ENCODE measurements at places on chromosomes 2 and 18.
A peak's percentile ranks its signal among the peaks of the same experiment; 100 is the strongest.

DNA sequence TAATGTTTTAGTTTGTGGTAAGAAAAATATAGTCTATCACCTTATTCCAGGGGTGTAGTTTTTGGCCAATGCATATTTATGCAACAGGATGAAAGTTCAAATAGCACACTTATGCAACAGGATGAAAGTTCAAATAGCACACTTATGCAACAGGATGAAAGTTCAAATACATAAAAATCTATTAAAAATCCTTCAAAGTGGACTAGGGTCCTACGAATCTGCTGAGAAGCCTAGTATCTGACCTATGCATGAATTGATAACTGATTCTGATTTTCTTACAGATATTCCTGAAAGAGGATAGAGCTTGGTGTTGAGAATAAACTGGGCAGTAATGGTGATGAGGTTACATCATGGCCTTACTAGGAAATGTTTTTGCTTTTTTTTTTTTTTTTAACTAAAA is 2.8 kb downstream of the PECR start:
- no peak for DNase-seq

DNA sequence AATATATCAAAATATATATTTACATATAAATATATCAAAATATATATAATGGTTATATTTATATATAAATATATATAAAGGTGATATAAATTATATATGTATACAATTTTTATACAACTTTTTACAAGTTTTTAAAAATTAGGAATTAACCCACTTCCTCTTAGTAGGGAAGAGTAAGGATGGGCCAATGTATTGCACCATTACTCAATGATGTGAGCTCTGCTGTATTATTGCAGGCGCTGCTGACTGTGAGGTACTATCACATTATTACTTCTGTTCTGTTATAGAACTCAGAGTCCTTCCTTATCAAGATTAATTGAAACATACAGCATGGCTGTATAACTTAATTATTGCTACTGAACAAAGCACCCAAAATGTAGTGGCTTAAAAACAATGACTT is 46.0 kb downstream of the CCDC195 start:
- no peak for DNase-seq

DNA sequence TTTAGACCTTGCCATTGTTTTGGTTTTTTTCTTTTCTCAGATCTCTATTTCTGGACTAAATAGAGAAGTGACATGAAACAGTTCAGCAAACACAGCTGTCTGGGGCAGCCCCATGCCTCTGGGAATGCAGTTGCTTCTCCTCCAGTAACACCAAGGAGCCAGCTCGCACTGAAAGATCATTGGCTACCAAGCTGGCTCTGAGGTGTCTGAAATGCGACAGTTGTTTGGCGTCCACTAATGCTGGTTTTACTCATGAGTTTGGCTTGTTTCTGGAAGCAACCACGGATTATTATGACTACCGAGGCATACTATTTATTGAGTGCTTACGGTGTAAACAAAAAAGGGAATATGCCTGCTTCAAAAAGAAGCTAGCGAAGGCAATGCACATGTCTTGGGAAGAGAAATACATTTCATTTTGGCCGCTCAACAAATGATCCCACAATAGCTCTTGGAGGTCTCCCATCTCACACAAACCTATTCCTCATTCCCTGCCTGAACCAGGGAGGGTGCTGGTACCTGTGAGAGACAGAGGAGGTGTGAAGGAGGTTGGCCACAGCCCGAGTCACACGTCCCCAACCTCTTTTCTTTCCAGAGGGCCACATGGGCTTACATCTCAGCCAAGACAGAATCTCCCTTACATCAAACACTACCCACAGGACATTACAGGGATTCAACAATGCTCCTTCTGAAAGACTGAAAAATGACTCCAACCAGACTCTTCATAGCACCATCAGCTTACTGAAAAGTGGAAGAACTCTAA is 37.5 kb upstream of the NEB start:
- no peak for DNase-seq

- DNase-seq, result no peak
Measured at GRCh38 chr2:54076586-54076985, 38.8 kb upstream of the ACYP2 start.

DNA sequence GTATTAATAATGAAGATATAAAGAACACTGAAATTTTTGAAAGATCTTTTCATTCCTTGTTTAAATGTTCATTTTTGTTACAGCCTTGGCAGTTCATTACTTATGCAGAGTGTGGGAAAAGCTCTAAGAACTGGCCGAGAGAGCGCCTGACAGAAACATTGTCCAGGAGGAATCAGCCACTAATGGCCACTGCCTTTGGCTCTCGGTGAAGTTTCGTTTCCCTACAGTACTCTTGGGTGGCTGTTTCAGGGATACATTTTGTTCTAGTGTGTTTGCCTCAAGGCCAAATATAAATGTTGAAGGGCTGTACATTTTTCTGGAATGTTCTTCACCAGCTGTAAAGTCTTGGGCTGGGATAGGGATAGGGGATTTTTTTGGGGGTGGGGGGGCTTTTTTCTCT is 10.7 kb downstream of the SPTBN1 start:
- no peak for DNase-seq

- DNase-seq, result no peak
Measured at GRCh38 chr18:11982981-11983380, 1.7 kb downstream of the IMPA2 start.

GRCh38 chr2:134310107-134311079 is 56.5 kb downstream of the MGAT5 start:
- no peak for DNase-seq

GRCh38 chr2:241279828-241280227 is 35.6 kb downstream of the HDLBP start:
- DNase-seq, result no peak

GRCh38 chr2:199136681-199137080 is 321.1 kb downstream of the SATB2 start:
- DNase-seq, result no peak

DNA sequence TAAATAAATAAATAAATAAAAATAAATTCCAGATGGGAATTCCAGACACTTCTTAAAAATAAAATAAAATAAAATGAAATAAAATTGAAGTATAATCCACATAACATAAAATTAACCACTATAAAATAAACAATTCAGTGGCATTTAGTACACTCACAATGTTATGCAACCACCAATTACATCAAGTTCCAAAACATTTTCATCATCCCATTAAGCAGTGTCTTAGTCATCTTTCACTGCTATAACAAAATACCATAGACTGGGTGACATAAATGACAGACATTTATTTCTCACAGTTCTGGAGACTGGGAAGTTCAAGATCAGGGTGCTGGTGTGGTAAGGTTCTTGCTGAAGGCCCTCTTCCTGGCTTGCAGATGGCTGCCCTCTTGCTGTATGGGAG is 22.6 kb upstream of the PROKR1 start:
- DNase-seq, result no peak

GRCh38 chr2:232523682-232524597 is 2.0 kb upstream of the CHRND start:
- peak; percentile 89 for DNase-seq

DNA sequence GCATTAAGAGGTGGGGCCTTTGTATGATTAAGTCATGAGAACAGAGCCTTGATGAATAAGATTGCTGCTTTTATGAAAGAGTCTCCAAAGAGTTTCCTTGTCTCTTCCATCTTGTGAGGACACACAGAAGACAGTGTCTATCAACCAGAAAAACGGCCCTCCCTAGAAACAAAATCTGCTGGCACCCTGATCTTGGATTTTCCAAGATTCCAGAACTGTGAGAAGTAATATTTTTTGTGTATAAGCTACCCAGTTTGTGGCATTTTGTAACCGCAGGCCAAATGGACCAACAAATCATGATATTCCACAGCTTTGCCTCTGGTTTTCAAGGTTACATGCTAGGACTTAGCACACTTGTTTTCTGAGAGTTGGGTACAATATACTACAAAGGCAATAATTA is 687.8 kb downstream of the TDRD15 start:
- DNase-seq, result no peak

GRCh38 chr2:239533569-239534316 is 132.9 kb upstream of the HDAC4 start:
- DNase-seq, result no peak

DNA sequence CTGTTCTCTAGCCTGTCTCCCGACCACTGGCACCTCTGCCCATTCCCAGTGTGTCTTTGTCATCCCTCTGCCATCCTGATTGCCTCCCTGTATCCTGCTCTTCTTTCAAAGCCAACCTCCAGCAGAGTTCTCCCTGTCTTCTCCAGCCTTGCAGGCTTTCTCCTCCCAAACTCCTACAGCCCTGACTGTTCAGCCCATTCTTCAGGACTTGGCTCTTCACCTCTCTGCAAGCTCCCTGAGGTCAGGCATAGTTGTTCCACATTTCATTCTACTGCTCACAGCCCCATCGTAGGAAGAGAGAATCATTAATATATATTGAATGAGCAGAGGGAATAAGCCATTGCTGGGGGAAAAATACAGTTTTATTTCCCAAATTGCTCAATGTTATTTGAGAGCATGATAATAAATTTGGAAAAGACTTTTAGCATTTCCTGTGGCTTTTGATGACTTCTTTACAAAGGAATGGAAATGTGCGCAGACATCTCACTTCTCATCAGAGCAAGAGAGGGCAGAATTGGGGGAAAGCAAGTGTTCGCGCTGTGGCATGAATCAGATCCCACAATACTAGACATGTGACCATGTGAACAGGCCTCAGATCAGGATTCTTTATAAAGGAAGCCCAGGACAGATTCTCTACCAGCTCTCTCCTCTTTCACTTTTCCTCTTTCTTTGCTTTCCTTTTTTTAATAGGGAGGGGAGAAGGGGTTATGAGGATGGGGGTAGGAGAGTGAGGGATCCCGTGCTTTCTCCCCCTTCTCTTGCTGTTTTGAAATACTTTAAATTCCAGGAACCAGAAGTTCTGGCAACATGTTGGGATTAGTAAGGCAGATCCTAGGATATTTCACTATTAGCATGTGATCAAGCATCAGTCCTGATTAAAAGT is 37.4 kb downstream of the EPAS1 start:
- no peak for DNase-seq

GRCh38 chr2:118762290-118762689 is 85.2 kb downstream of the EN1 start:
- DNase-seq, result no peak

DNA sequence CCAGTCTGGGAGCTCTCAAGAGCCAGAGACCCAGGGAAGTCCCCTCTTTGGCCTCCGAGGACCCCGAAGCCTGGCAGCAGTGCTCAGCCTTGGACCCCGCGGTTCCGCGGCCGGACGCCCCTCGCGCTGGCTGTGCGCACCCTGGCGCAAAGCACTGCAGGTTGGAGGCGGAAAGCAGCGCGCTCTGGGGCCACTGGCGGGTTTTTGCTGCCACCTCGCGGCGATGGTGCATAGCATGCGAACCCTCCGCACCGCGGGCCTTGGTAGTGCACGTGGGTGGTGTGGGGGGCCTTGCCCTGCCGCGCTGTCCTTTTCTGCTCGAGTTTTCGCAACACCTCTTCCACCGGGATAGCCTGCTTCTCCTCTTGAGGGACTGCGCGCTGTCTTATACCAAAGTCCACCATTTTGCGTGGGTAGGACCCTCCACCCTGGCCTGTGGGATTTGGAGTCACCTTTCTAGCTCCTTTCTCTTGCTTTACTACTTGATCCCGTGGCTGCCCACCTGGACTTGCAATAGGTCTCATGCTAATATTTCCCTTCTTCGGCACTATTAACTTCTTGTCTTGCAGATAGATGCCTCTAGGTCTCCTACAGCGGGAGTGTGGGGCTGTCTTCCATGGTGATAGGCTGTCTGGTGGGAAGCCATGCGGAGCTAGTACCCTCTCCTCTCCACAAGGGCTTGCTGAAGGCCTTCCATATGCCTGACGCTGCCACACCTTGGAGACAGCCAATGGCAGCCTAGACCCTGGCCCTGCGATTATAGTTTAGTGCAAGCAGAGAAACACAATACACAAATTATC is 14.3 kb downstream of the SIX3 start:
- DNase-seq, result peak; percentile 92

- DNase-seq, result no peak
Measured at GRCh38 chr2:230144355-230144754, 75.4 kb downstream of the SP110 start.

DNA sequence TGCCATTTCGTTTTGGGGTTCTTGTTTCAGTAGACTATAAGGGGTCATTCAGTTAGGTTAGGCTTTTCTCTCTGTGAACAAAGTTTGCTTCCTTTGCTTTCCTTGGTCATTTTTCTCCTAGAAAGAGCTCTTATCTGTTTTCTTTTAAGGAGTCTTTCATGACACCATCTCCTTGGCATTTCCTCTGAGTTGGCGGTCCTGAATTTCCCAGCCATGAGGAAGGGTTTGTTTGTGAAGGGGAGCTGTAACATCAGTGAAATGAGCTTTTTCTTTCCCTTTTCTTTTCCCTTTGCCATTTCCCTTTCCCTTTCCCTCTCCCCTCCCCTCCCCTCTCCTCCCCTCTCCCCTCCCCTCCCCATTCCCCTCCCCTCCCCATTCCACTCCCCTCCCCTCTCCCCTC is 61.7 kb downstream of the MAP4K4 start:
- no peak for DNase-seq

DNA sequence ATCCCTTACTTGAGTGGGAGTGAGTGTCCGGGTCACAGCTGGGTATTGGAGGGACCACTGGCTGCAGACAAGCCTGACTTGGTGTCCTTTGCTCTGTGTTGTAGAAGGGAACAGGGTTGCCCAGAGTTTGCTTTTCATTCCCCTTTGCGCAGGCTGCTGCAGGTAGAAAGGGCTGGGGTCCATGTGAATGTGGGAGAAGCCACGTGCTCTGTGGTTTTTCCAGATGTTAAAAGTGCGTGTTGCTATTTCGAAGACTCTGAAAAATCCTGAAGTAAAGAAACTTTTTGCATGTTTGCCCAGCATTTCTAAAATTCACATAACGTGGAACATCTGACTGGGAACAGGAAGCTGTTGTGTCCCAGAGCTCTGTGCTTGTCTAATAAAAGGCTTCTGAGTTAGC is 28.8 kb downstream of the GLI2 start:
- no peak for DNase-seq

GRCh38 chr18:21600526-21601410 is at the start of gene ESCO1:
Gene ESCO1 (minus strand): TSS chr18:21600704. CDS start chr18:21574843, 25,861 bp downstream.
- peak; percentile 97 for DNase-seq

DNA sequence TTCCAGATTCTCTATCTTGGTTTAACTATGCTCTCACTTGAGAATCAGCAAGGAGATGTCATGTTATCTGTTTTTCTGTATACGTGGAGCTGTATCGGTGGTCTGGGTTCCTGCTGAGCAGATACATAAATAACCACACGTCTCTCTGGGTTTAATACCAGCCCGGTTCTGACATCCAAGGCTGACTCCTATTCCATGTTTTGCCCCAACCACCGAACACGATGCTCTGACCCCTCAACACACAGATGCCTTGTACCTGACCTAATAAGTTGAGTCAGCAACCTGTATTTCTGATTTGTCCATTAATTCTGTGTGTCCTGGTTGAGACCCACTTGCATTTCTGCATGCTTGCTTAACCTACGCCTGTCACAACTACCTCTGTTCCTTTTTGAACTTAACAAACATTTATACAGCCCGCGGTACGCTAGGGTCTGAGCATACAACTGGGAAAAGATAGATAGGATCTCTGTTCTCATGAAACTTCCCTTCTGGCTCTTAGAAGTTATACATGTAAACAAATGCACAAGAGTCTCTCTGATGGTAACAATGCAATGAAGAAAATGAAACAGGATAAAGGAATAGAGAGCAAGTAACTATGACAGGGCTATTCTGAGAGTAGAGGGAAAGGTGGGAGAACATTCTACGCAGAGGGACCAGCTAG is 480.4 kb downstream of the PARD3B start:
- no peak for DNase-seq

Measured in ecto neural progenitor cell (in vitro differentiated cells).